ENCODE measurements at places on chromosomes 12 and 14. TPM values are rescaled to one million over a fixed set of nuclear protein-coding genes. Genes with fewer than 3 reads are reported as not detected.

The PPP1R1A gene
- 0.23 TPM for total RNA-seq

The PTPRR gene
- not detected for total RNA-seq

The ASB2 gene
- total RNA-seq, result 0.28 TPM

The SLC38A6 gene
- total RNA-seq, result 9.3 TPM

The PLEKHG7 gene
- not detected for total RNA-seq

GRCh38 chr12:108751821-108752220, 20.5 kb upstream of the CORO1C start:
- no peak for DNase-seq

- no peak for DNase-seq
Measured at GRCh38 chr14:63752449-63753169, 24.7 kb upstream of the SGPP1 start.

- no peak for DNase-seq
Measured at GRCh38 chr12:53589423-53589822, 36.8 kb downstream of the ATF7 start.

DNA sequence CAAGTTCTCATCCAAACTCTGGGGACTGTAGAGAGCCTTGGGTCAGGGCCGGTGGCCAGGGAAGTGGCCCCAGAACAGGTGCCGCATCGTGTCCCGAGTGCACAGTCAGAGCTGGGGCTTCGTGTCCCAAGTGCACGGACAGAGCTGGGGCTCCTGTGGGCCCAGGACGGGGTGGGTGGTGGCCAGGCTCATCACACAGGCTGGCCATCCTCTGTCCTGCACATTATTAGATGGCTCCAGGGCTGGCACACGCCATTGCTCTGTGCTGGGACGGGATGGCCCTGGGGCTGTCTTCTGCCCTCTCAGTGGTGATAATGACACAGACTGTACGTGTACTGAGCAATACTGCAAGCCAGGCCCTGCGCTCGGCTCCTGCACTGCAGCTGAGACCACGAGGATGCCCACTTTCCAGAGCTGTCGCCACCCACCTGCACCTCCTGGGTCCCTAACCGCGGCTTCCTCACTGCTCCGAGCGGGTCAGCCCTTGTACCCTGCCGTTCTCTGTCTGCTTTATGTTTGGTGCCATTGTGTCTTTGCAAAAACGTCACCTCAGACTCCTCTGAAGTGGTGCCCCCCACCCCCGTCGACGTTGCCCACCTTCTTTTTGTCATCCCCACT, 1.9 kb downstream of the FBRSL1 start:
- no peak for DNase-seq

DNA sequence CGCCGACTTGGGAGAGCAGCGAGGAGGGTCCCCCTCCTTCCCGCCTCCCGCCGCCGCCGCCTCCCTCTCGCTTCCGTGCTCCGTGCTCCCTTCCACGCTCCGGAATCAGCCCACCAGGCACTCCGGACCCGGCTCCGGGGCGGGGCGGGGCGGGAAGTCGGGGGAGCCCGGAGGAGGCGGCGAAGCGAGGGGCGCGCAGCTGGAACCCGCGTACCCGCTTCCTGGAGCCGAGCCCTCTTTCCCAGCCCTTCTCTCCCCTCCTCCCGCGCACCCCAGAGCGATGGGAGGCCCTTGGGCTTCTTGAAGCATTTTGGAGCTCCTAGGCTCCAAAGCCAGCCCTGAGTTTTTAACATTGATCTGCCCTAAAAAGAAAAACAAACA, at the start of gene SYNDIG1L:
Gene SYNDIG1L (minus strand): TSS at position 9 of the 381 bp plus-strand sequence. CDS start 16,466 bp downstream, outside the sequence.
- no peak for DNase-seq

GRCh38 chr14:70283156-70283555, 76.3 kb downstream of the COX16 start:
- no peak for DNase-seq

DNA sequence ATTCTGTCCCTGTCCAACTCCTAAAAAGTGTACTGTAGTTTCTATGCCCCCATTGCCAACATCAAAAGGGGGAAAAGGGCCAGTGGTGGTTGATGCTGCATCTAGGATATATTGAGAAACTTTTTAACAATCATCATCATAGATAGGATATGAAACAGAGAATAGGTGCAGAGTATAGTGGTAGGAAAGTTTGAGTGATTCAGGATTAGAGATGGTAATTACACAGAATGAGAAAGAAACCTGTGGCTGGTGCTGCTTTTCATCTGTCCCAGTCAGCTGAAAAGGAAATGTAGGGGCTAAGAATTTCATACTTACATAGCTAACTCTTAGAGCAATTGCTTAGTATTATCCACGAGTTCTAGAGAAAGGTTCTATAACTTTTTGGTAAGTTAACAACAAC, 67.6 kb downstream of the GTF2A1 start:
- no peak for DNase-seq

DNA sequence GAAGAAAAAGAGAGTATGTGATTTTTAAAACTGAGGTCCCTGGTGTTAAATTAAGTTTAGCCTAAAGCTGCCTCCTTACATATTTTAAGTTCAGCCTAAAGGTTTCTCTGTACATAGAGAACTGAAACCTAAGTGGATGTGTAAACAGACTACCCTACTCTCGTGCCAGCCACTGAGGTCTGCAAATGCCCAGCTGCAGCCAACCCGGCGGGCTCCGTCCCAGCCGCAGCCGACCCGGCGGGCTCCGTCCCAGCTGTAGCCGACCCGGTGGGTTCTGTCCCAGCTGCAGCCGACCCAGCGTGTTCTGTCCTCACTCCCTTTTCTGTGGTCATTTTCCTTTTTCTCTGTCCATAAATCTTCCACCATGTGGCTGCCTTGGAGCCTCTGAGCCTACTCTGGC, 97.2 kb upstream of the SFSWAP start:
- DNase-seq, result no peak

DNA sequence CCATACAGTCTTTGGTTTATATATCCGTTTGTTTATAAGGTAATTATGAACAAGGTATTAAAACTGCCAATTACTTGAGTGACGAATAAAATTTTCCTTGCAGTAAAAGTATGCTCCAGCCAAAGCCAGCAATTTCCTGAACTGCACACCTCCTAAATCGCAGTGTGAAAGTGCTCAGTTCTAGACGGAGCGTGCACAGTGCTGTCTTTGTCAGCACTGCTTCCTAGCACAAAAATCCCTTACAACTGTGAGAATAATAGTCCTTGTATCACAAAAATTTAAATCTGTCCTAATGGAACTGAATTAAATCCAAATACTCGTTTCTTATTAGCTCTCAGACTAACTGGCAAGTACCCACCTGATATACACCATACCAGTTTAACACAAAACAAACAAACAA, 26.3 kb downstream of the LRIG3 start:
- DNase-seq, result no peak

DNA sequence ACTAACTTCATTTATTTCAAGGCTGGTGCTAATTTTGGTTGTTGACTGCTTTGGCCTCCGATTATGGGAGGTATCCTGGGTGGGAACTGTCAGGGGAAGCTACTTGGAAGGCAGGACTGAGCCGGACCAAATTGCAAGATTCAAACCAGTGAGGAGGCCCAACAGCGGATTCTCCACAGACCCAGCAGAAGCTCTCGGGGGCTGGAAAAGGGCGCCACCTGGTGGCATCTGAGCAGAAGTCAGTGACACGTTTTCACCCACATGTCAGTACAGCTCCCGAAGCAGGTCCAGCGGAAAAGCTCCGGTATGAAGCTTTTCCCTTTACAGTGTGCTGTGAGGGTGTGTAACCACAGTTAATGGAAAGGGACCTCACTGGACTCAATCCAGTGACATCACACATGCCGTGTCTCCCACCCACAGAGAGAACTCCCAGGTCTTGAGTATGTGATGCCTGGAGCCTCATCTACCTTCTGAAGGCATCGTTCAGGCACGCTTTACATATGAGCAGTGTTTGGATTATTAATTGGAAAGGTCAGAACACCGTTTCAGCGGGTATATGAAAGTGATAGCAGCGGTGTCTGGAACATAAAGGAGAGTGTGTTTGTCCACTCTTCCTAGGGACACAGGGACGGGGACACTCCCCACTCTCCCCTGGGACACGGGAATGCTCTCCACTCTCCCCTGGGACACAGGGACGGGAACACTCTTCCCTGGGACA, 3.6 kb upstream of the P2RX2 start:
- peak; percentile 63 for DNase-seq

DNA sequence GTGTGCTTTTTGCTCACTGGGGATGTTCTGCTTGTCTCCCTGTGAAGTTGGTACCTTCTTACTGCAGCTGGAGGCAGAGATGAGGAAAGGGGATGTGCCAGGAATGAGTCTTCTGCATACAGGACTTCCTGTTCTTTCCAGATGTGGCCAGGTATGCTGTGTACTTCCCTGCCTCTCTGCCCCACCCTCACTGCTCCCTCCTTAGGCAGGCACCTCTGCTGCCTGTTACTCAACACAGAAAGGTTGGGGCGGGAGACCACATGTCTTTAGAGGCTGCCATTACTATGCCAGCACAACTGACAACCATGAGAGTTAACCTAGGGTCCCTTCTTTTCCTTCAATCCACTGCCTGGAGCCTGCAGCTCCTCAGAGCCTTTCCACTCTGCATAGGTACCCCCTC, 2.0 kb upstream of the OAS3 start:
- no peak for DNase-seq

GRCh38 chr14:63438065-63438757, 105.0 kb downstream of the PPP2R5E start:
- DNase-seq, result peak; percentile 13

GRCh38 chr14:70366911-70367310, 7.4 kb upstream of the COX16 start:
- no peak for DNase-seq

DNA sequence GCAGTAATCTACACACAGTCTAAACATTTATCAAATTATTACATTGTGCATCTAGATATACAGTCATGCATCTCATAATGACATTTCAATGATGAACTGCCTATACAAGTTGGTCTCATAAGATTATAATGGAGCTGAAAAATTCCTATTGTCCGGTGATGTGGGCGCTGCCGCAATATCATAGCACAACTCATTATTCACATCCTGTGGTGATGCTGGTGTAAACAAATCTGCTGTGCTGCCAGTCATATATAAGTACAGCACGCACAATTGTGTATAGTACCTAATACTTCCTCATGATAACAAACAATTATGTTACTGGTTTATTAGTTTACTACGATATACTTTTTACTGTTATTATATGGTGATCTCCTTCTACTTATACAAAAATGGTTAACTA, 768.8 kb upstream of the NOVA1 start:
- DNase-seq, result no peak

- no peak for DNase-seq
Measured at GRCh38 chr12:56768424-56768823, 5.3 kb downstream of the HSD17B6 start.

GRCh38 chr14:94357166-94357565, 31.2 kb downstream of the SERPINA1 start:
- DNase-seq, result no peak

GRCh38 chr14:50083467-50084337, 32.7 kb downstream of the VCPKMT start:
- DNase-seq, result no peak

DNA sequence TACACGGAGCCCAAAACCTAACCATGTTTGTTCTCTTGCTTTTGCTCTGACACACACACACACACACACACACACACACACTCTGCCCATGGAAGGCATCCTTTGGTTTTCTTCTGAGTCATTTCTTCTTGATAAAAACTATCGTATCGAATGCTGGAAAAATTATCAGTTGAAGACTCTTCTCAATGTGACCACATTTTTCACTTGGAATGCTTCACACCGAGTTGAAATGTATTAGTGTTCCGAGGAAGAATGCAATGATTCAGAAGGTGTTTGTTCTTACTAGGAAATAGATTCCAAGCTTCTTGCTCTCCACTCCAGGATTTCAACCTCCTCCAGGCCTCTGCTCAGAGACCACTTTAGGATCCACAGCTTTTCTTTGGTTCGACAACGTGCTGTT, 226.3 kb downstream of the MON2 start:
- DNase-seq, result no peak

DNA sequence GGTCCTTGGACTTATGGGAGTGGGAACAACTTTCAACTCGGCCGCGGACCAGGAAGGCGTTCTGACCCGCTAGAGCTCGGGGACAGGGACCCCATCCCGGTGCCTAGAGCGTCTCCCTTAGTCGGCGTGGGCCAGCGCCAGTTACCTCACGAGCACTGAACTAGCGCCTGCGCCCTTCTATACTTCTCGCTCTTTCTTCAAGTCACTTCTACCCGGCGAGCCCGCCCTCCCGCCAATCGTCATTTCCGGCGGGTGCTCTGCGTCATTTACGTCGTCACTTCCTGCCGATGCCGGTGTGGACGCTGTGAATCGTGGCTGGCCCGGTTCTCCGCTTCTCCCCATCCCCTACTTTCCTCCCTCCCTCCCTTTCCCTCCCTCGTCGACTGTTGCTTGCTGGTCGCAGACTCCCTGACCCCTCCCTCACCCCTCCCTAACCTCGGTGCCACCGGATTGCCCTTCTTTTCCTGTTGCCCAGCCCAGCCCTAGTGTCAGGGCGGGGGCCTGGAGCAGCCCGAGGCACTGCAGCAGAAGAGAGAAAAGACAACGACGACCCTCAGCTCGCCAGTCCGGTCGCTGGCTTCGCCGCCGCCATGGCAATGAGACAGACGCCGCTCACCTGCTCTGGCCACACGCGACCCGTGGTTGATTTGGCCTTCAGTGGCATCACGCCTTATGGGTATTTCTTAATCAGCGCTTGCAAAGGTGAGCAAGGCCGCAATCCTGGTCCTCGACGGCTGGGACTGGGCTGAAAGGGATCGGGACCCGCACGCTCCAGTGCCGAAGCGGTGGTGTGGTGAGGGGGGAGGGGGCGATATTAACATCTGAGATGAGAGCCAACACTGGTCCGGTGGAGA, at the start of gene STRAP:
Gene STRAP (plus strand): TSS at position 270 of the 854 bp plus-strand sequence. CDS start 321 bp downstream, at position 591.
- DNase-seq, result peak; percentile 75

DNA sequence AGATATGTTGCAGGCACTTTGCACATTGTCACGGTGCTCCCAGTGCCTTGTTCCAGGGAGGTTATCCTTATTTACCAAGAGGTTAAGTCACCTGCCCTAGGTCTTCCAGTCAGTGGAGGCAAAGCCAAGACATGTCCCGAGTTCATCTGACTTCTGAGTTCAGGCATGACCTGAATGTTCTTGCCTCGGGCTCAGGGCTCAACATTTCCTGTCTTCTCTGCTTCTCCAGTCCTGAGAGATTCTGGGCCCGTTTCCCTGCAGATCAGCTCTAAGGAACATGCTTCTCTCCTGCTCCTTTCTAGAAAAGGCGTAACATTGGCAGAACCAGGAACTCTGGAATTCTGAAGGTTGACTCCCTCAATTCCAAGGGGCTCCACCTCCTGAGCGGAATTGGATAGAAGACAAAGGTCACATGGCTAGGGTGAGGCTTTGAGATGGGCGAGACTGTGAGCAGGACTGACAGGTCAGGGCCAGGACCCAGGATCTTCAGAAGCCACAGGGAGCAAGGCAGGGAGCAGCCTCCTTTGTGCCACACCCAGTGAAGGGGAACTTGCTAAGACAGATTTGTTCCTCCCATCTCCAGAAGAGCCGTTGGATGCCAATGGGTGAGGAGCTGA, 19.9 kb downstream of the BDKRB2 start:
- no peak for DNase-seq
